ENCODE measurements at places on chromosomes 12 and 14. TPM values are rescaled to one million over a fixed set of nuclear protein-coding genes. Genes with fewer than 3 reads are reported as not detected.

KRT74 gene
- not detected for total RNA-seq

GAPDH gene
- total RNA-seq = 1,983 TPM

DNA sequence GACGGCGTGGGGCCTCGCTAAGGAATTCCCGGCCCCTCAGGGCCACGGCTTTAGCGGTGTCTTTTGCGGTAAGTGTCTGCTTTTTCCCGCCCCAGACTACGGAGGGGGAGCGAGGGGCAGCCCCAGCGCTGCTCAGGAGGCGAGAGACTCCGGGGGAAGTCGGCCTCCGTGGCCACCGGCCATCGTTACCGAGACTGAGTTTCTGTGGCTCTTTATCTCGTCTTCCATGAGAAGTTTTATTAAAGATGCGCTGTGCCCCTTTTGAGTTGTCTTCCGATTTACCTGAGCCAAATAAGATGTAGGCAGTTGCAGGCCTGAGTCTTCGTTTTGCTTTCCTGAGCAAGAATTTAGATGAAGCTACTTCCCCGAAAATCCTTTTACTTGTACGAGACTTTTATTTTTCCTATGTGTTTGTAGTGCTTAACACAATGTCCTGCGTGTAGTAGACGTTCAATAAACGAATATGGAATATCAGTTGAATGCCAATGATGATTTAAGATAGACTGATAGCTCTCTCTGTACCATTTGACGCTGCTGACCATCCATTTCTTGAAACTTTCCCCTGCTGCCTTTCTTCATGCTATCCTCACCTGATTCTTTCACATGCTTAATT is 462 bp downstream of the SRP54 start:
- H3K27ac ChIP-seq = peak overlapping the region; percentile 94
- peaks cover 8% of the 10 kb centered on the region for H3K36me3 ChIP-seq
- no peak for DNase-seq
- H3K4me3 ChIP-seq = peak overlapping the region; percentile 60
- no peaks in the 10 kb centered on the region for H3K27me3 ChIP-seq

- H3K4me1 ChIP-seq = no peaks in the 10 kb centered on the region
- no peaks in the 10 kb centered on the region for H3K36me3 ChIP-seq
- H3K4me3 ChIP-seq = no peak overlapping the region
- H3K27me3 ChIP-seq = no peaks in the 10 kb centered on the region
- no peak for DNase-seq
- H3K27ac ChIP-seq = no peak overlapping the region
These were observed 11.5 kb upstream of the C14orf132 start for GRCh38 chr14:96027431-96028355.

DNA sequence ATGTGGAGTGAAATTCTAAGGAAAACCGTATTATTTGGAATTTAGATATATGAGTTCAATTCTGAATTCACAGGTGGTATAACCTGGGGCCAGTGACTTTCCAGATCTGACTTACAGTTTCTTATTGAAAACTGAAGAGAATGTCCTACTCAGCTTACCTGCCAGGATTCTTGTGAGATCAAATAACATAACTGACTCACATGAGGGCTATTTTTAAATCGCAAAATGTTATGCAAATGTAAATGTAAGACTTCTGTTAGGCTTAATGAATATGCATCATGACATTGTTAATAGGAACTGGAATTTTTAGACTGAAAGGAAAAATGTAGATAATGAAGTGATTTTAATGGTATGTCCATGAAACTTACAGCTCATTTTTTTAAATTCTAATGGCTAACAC is 1142.1 kb downstream of the FLRT2 start:
- no peaks in the 10 kb centered on the region for H3K4me1 ChIP-seq
- no peak for DNase-seq
- no peaks in the 10 kb centered on the region for H3K36me3 ChIP-seq

GRCh38 chr12:128518644-128519043 is 251.7 kb downstream of the TMEM132C start:
- H3K27me3 ChIP-seq = no peaks in the 10 kb centered on the region
- no peak overlapping the region for H3K27ac ChIP-seq
- H3K4me1 ChIP-seq = no peaks in the 10 kb centered on the region
- no peak overlapping the region for H3K4me3 ChIP-seq
- H3K36me3 ChIP-seq = peaks cover 4% of the 10 kb centered on the region

DNA sequence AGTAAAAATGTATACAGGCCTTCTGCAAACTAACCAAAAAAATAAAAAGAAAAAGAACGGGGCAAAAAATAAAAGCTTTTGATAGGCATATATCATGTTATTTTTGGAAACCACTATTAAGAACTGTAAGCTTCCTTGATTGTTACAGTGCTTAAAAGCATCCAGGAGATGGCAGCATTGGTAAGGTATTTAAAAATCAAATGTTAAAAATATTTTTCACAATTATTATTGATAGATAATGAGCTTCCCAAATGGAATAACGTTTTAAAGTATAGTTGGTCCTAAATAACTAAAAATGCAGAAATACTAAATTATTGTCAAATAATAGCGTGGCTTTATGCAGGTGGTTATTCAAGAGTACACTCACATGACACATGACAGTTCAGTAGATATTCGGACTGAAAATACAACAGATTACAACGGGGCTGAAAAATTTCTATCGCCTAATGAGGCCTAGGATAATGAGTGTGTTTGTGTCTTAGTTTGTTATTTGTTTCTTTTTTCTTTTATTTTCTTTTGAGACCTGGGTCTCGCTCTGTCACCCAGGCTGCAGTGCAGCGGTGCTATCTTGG is 127.2 kb upstream of the ATF7IP start:
- H3K27me3 ChIP-seq = no peaks in the 10 kb centered on the region
- H3K27ac ChIP-seq = no peak overlapping the region
- H3K36me3 ChIP-seq = no peaks in the 10 kb centered on the region

DNA sequence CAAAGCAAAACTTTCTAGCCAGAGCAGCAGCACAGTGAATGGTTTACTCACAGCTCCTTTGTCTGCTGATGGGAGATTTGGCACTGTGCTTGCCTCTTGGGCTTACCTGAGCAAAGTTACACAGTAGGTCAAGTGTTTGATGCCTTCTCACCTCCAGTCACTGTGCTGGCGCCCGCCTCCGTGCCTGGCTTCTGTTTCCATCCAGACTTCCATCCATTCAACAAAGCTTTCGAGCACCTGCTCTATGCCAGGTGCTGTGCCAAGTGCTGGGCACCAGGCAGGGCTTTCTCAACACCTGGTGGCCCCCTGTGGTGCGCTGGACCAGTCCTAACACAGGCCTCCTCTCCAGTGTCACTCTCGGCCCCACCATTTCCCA is 199.2 kb upstream of the EEA1 start:
- H3K27me3 ChIP-seq = no peaks in the 10 kb centered on the region
- no peaks in the 10 kb centered on the region for H3K36me3 ChIP-seq
- DNase-seq = no peak
- peak overlapping the region; percentile 80 for H3K27ac ChIP-seq
- H3K4me3 ChIP-seq = no peak overlapping the region
- H3K4me1 ChIP-seq = peaks cover 7% of the 10 kb centered on the region

- H3K36me3 ChIP-seq = no peaks in the 10 kb centered on the region
- no peak overlapping the region for H3K4me3 ChIP-seq
- H3K4me1 ChIP-seq = no peaks in the 10 kb centered on the region
- peak; percentile 55 for DNase-seq
These were observed 241.0 kb upstream of the ATP2B1 start for GRCh38 chr12:89949457-89950195.

GRCh38 chr12:67155863-67156262 is 113.3 kb upstream of the CAND1 start:
- H3K27me3 ChIP-seq = no peaks in the 10 kb centered on the region
- H3K4me1 ChIP-seq = no peaks in the 10 kb centered on the region
- no peaks in the 10 kb centered on the region for H3K36me3 ChIP-seq
- H3K27ac ChIP-seq = no peak overlapping the region
- DNase-seq = no peak

Data from lung (tissue), 17 donors.